ENCODE measurements at places on chromosomes 2 and 18.

DNA sequence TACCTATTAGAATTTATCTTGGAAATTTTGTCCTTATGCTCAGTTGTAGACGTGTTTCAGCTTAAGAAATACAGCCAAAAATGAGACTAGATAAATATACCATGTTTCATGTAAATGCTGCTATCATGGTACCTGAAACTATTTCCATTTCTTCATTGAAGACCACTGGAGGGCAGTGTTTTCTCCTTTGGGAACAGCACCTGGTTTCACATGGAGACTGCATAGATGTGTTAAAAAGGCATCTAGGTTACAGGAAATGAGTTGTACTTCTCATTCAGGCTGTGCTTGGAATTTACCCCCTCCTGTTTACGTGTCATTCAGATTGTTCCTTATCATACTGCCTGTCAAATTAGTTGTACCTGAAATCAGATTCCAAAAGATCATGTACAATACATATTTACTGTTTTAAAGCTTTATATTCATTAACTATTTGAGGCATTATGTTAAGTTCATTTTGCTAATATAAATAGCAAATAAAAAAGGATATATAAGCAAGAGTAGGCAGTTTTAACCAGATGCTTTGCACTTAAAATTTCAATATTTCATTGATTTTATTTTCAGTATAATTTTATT is 57.3 kb upstream of the PSMD14 start:
- DNase-seq, result peak; percentile 11

DNA sequence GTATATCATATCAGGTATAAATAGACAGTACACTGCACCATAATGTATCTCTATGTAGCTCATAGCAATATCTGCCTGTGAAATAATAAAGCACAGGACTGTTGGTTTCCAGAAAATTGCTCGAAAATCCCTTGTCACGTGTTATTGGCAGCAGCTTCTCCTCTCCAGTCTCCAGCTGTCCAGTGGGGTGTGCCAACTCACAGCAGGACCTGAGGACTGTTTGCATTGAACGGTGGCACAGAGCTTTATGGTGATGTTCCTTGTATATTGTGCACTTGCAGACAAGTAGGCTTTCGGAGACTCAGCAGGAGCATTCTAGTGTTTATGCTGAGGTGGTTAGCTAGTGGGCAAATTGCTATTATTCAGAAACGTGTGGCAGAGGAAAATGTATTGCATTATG is 182.2 kb upstream of the ATP5MC3 start:
- DNase-seq, result peak; percentile 36

- DNase-seq, result no peak
These were observed 11.7 kb downstream of the GPR75 start for GRCh38 chr2:53848062-53848461.

DNA sequence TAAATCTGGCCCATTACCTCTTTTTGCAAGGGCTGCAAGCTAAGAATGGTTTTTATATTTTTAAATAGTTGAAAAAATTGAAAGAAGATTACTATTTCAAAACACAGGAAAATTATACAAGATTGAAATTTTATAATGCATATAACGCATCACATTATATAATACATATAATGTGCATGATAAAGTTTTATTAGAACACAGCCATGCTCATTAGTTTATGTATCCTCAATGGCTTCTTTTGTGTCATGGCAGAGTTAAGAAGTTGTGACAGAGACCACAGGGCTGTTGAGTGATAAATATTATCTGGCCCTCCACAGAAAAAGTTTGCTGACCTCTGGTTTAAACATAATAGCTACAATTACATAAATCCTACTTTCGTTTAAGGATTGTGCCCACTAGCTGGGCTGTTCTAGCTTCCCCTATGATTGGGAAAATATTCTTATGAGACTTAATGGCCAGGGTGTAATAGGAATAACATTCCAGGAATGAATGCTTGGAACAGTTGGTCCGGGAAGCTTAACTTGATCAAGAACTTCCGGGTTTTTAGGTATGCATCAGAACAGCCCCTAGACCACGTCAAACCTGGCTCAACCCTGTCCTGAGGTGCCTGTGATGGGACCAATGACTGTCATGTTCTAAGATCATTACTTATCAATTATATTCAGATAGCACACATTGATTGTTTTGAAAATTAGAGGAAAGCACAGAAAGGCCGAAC is 98.7 kb upstream of the LPIN2 start:
- DNase-seq, result no peak

- no peak for DNase-seq
These were observed 57.4 kb downstream of the KIDINS220 start for GRCh38 chr2:8779795-8780671.

GRCh38 chr18:22545066-22545760 is 127.5 kb upstream of the CTAGE1 start:
- DNase-seq, result no peak

- DNase-seq, result no peak
These were observed 43.4 kb downstream of the DSC3 start for GRCh38 chr18:30999186-30999585.

DNA sequence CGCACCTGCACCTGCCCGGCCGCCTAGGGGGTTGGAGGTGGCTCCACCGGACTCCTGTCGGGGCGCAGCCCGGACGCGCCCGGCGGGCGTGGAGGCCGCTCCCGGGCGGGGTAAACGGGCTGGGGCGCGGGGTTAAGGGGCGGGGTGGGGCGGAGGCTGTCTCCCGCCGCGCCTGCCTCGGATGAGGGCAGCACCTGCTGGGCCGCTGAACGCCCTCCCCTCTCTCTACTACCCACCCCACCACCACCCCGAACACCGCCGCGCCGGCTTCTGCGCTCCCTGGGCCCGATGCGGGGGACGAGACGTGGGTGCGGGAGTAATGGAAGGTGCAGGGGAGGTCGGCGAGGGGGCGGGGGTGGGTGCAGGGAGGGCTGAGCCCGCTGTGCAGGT is 224.8 kb upstream of the ID2 start:
- DNase-seq, result no peak

- no peak for DNase-seq
These were observed 362.3 kb downstream of the FIGN start for GRCh38 chr2:163373496-163373895.

- DNase-seq, result no peak
These were observed 65.0 kb upstream of the NPAS2 start for GRCh38 chr2:100754951-100755350.

- no peak for DNase-seq
These were observed 131.8 kb upstream of the HS6ST1 start for GRCh38 chr2:128450211-128451024.

DNA sequence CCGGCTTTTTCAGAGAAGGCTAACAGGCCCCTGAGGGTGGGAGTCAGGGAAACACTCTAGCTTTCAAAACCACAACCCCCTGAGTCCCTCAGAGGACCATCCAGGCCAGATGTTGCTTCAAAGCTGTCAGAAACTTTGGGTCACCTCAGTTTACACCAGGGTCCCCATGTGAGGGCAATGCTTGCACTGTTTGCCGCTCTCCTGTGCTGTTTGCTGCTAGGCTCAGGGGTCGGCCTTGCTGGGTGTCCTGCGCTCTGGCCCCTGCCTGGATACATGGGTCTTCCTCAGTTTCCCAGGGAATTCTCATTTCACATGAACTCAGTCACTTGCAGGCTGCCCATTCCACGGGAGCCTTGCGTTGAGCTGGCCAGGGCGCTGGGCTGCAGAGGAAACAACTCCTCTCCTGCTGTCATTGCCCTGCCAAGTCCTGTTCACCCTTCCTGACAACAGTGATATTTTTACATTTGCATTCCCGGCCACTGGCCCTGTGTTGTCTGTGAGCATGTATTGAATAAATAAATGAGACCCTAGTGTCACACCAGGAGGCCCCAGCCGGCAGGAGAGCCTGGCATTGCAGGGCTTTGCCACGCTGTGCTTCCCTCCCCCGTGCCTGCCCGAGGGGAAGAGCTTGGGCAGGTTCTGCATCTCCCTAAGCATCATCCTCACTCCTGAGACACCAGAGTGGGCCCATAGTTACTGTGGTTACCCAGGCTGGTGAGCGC is 73.2 kb upstream of the RAB6C start:
- DNase-seq, result no peak

GRCh38 chr2:239275044-239275685 is 125.7 kb downstream of the HDAC4 start:
- no peak for DNase-seq

GRCh38 chr2:20027705-20028434 is 15.4 kb upstream of the MATN3 start:
- no peak for DNase-seq

- no peak for DNase-seq
These were observed 487.2 kb downstream of the GALR1 start for GRCh38 chr18:77736842-77737241.

DNA sequence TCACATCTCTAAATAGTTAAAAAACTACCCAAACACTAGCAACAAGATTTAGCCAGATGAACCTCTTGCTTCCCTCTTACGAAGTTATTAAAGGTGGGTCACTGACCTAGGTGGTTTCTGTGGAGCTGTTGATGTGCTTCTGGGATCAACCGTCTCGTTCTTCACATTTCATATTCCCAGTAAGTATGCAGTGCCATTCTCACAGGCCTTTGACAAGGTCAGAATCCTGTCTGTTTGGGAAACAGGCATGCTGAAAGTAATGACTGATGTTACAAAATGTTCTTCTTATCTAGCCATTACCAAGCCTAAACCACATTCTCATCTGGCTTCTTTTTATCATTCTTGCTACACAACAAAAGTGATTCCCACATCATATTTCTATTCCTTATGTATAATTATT is 70.3 kb downstream of the WDR7 start:
- DNase-seq, result no peak

GRCh38 chr18:79139206-79139605 is 70.0 kb downstream of the ATP9B start:
- DNase-seq, result no peak

- no peak for DNase-seq
These were observed 783 bp upstream of the TXNL4A start for GRCh38 chr18:79989195-79989497.
